Left lobe of liver (tissue), 2 donors: ENCODE measurements at places on chromosomes 1 and 21. TPM values are rescaled to one million over a fixed set of nuclear protein-coding genes. Genes with fewer than 3 reads are reported as not detected.

Gene C1QA
- 65.3 TPM for total RNA-seq

Gene GNAT2
- 0.25 TPM for total RNA-seq

Gene TFF2
- 0.25 TPM for total RNA-seq

Gene APOBEC4
- total RNA-seq = not detected

Gene HFM1
- 0.35 TPM for total RNA-seq

Gene KRTAP19-1
- not detected for total RNA-seq

Gene S100A7
- not detected for total RNA-seq

Gene KRTAP19-3
- total RNA-seq = not detected

Gene SMPDL3B
- 0.50 TPM for total RNA-seq

Gene TMEM82
- 33.0 TPM for total RNA-seq

Gene TNNI3K
- total RNA-seq = not detected

Gene PRRX1
- total RNA-seq = 0.15 TPM

Gene PCAT6
- total RNA-seq = 0.65 TPM

Gene PMVK
- total RNA-seq = 40.2 TPM

Gene CFHR4
- total RNA-seq = 97.9 TPM

Gene ZRANB2
- total RNA-seq = 21.5 TPM
